CD4-positive, alpha-beta T cell (primary cell): ENCODE measurements at places on chromosomes 3 and 15. TPM values are rescaled to one million over a fixed set of nuclear protein-coding genes. Genes with fewer than 3 reads are reported as not detected.

GRCh38 chr15:85615930-85616329 is 178.8 kb downstream of the KLHL25 start:
- DNase-seq = peak; percentile 71

DNA sequence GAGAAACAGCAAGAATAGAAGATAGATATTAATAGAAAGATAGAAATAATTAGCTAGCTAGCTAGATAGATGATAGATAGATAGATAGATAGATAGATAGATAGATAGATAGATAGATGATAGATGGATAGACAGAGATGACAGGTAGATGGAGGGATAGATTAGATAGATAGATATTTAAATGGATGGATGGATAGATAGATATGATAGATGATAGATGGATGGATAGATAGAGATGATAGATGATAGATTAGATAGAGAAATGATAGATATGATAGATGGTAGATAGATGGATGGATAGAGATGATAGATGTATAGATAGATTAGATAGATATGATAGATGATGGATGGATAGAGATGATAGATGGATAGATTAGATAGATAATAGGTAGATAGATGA is 8.3 kb upstream of the ATP10A start:
- DNase-seq = no peak

DNA sequence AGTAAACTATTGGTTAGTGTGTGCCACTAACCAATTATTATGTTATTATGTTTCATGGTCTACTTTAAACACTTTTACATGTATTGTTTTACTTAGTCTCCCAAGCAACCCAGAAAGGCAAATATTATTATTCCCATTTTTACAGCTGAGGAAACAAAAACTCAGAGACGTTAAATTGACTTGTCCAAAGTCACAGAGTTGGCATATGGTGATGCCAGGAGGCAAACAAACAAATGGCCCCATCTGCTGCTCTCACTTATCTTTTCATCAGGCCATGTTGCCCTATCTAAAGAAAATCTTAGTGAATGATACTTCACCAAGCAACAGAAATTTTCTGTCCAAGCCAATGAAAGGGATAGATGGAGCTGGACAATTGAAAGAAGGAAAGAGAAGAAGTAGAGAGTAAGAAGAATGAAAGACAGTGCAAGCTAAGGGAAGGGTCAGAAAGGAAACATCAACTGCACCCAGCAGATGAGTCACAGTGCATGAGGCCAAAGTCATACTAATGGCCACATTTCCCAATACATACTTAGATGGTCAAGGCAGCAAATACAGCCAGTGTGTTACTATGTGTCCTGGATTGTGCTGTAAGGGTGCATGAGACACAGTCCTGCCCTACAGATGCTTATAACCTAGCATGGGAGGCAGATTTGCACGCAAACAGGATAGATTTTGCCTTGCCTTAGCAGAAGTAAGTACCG is 266.9 kb downstream of the KCNMB2 start:
- no peak for DNase-seq

The CFAP44 gene
- total RNA-seq = 10.0 TPM

GRCh38 chr15:90889736-90890456 is 5.6 kb downstream of the FES start:
- DNase-seq = no peak

GRCh38 chr15:79105141-79105540 is 14.6 kb upstream of the RASGRF1 start:
- DNase-seq = no peak
